ENCODE measurements at places on chromosomes 2 and 18.

- no peak for DNase-seq
Observed at GRCh38 chr2:37812414-37812813, 112.7 kb upstream of the RMDN2 start.

GRCh38 chr2:74951211-74951754, 7.2 kb upstream of the POLE4 start:
- no peak for DNase-seq

- DNase-seq = no peak
Observed at GRCh38 chr2:235211056-235211455, 259.2 kb downstream of the SH3BP4 start.

- DNase-seq = no peak
Observed at GRCh38 chr2:111024496-111024895, 96.2 kb upstream of the BCL2L11 start.

GRCh38 chr2:113203901-113204519, 30.2 kb downstream of the PSD4 start:
- peak; percentile 45 for DNase-seq

DNA sequence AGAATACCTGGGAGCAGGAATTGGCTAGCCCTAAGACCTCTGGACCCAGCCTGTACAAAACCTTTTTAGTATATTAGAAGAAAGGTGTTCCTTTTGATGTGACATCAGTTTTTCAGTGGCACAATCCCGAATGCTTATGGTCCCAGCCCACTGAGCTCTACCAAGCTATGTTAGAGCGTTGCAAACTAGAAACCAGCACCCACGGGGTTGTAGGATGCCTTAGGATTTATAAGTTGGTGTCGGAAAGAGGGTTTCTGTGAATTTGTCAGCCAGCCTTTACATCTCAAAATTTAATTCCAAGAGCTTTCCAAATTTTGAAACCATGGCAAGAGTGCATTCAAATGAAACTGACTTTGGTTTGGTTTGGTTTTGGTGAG, 499 bp upstream of the LMAN1 start:
- no peak for DNase-seq

DNA sequence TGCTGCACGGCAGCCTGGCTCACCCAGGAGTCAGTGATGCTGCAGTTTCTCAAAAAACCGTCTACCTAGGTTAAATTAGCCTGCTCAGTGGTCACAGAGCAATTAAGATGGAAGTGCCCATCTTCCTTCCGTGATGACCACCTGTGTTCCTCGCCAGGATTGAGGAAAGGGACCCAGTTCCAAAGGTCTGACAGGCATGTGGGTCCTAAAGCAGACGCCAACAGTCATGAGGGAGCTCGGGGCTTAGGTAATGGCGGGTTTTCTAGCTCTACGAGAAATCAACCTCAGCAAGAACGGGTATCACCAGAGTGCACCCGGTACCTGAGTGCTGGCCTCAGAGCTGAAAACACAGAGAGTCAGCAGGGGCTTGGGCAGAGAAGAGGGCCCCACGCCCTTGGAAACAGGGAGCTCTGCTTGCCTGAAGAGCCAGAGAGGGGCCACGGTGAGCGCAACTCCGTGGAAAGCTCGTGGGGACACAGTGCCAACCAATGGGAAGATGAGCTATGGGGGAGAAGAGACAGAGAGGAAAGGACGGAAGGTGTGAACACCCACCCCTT, 34.3 kb upstream of the DNMT3A start:
- no peak for DNase-seq

- no peak for DNase-seq
Observed at GRCh38 chr18:29071869-29072268, 894.9 kb upstream of the CDH2 start.

DNA sequence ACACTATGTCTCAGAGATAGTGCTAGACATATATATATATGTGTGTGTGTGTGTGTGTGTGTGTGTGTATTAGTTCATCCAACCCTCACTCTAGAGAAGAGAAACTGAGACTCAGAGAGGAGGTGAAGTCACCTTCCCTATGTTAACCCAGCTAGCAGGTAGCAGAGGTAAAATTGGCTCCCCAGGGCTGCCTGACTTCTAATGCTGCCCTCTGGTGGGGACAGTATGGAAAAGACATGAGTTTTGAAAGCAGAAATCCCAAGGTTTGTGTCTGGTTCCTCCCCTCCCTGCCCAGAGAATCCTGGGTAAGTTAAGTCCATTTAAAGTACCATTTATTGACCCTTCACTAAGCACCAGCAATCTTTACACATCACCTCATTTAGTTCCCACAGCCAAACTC, 137.7 kb downstream of the THNSL2 start:
- no peak for DNase-seq

GRCh38 chr2:230797515-230798495, 66.9 kb upstream of the ITM2C start:
- DNase-seq = no peak

DNA sequence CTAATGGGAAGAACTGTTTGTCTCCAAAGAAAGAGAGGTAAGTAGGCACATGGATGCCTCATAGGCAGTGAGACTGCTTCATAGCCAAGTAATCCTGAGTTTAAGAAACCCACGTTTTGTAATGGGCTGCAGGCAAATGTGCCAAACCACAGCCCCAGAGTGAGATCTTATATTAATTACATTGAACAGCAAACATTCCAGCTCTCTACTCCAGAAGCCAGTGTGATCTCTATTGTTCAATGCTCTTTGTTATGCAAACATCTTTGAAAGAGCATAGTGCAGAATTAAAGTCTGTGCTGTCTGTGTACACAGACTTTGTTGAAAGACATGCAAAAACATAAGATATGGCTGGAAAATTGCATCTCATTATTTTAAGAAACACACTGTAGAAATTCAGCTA, 720.8 kb upstream of the REG3G start:
- DNase-seq = no peak

DNA sequence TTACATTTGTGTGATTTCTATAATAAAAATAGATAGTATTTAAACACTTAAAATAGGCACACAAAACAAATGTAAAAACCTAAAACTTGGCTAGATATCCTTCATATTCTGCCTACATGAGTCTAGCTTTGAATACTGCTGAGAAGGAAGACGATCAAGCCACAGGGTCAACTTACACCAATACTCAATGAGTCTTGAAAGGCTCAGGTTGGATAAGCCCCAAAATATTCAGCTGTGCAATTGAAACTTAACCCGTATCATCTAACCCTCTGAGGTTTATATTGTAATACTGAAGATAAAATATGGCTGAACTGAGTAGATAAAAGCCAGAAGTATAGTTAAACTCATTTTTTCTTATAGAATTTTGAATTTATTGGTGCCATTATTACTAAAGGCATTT, 313.0 kb upstream of the NRXN1 start:
- no peak for DNase-seq

DNA sequence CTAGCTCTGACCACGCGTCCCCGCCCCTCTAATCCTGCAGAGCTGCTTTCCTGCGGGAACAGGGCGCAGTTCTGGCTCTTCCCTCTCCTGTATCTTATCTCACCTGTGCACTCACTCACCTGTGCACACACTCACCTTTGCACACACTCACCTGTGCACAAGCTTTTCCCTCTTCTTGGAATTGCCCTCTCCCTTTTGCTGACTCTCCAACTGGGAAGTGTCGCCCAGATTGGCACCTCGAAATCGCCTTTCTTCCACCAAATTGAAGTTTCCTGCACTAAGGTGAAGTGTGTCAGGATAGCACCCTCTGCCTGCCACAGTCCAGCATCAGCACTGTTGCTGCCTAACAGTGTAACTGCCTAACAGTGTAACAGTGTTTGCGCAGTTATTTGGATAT, 566 bp upstream of the CMPK2 start:
- DNase-seq = no peak

All from NCI-H446 treated with DMSO at 0.1 percent for 48 hours (cell line).